ENCODE measurements at places on chromosomes 6 and 20.

DNA sequence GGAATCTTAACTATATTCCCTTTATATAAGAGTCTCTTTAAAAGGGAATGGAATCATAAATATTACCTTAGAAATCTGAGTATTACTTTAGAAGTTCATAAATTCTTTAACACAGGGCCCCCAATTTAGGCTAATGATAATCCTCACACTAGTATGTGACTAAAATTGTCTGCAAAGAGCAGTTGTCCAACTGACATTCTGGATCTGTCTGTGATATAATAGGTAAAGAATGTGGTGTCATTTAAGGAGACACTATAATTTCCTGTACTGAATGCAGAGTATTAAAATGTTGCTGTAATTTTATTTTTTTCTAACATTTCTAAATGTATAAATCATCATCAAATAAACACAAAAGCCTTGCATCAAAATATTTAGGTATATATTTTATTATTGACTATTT lies 128.5 kb upstream of the DST start:
- peaks cover 17% of the 10 kb centered on the region for H3K4me1 ChIP-seq
- no peaks in the 10 kb centered on the region for H3K27me3 ChIP-seq
- H3K4me3 ChIP-seq, result no peak overlapping the region
- no peak overlapping the region for H3K27ac ChIP-seq

DNA sequence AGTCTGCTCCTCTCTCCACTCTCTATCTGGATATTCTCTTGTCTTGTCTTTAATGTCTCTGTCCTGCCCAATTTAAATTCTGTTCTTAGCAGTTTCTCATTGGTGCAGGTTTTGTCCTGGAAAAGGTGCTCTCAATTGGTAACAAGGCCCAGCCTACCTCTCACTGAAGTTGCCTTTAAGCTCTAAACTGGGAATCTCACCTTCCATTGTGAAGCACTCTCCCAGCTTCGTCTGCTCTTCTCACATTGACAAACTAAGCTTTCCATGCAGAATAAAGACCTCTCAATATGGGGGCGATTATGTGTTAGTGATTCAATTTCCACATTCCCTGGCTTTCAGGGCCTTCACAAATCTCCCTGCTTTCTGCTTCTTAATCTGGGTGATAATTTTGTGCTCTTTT lies 1712.2 kb downstream of the GRIK2 start:
- H3K36me3 ChIP-seq, result no peaks in the 10 kb centered on the region
- no peaks in the 10 kb centered on the region for H3K27me3 ChIP-seq
- H3K27ac ChIP-seq, result no peak overlapping the region
- H3K4me3 ChIP-seq, result no peak overlapping the region

DNA sequence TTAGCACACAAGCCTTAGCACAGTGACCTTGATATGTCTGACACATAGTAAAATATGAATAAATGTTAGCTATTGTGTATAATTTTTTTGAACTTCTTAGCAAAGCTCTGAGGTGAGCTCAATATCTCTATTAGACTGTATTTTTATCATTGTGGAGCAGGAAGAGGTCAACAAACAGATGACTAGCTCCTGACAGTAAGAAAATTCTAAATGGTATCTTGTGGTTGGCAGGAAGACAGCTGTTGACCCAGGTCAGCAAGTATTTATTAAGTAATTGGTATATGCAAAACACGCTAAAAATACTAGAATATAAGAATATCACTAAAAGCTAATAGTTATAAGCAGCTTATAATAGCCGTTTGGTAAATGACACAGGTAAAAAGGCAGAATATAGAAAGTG lies 77.5 kb upstream of the MARCKS start:
- no peak for DNase-seq
- no peaks in the 10 kb centered on the region for H3K27me3 ChIP-seq
- H3K36me3 ChIP-seq, result no peaks in the 10 kb centered on the region
- H3K4me1 ChIP-seq, result no peaks in the 10 kb centered on the region
- no peak overlapping the region for H3K27ac ChIP-seq
- no peak overlapping the region for H3K4me3 ChIP-seq

DNA sequence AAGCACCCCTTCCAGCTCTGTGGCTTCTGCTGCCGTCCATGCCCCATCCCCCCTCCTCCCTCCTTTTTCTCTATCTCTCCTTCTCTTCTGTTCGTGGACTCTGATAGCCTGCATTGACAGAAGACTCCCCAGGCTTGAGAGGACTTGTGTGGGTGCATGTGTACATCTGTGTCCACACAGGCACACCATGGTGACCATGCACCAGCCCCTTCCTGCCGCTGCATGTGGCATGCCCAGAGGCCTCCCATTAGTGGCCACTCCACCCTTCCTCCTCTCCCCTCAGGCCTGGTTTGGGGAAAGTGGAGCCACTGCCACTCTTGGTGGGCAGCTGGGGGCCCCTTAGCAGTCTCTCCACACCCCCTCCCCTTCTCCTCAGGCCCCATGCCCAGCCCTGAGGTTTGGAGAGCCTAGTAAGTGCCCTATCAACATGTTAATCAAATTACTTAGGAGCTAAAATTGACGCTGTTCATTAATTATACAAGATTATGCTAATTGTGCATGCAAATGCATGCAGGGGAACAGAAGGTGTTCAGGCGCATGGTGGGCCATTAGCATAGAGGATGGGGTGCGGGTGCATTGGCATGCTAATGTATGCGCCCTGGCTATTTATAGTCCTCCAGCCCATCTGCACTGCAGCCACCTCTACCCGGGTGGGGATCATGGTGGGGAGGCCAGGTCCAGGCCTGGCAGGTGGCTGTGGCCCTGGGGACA lies 45.9 kb downstream of the EBF4 start:
- no peaks in the 10 kb centered on the region for H3K4me1 ChIP-seq
- no peaks in the 10 kb centered on the region for H3K27me3 ChIP-seq
- H3K36me3 ChIP-seq, result no peaks in the 10 kb centered on the region
- no peak overlapping the region for H3K27ac ChIP-seq
- DNase-seq, result no peak

GRCh38 chr6:142612956-142613355 lies 311.1 kb downstream of the ADGRG6 start:
- no peaks in the 10 kb centered on the region for H3K36me3 ChIP-seq
- no peaks in the 10 kb centered on the region for H3K27me3 ChIP-seq
- DNase-seq, result no peak
- H3K4me3 ChIP-seq, result no peak overlapping the region

DNA sequence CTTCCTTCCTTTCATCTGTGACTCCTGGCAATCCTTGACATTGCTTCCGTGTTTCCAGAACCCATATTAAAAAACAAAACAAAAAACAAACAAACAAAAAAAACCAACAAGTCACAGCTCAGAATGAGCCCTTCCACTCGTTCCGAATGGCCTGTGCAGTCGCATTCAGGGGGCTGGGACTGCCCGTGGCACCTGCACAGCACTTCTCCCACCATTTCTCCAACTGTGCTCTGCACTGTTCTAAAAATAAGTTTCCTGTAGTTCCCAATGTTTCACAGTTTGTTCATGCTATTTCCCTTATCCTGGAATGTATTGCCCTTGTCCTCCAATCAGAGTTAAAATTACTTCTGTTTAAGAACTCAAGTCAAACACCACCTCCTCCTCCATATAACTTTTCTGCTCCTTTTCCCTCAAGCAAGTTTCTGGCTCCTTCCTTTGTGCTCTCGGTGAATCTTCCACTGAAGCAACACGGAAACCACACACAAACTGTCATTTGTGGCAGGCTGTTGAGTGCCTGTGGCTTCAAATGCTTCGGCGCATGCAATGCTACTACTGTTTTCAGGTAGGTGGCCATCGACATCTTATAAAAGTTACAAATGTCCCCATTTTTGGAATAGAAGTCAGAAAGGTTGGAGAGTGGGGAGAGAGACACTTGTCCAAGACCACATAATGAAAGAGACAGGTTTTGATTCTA lies 57.7 kb downstream of the PDE10A start:
- no peak for DNase-seq
- H3K36me3 ChIP-seq, result no peaks in the 10 kb centered on the region
- H3K4me3 ChIP-seq, result no peak overlapping the region
- peaks cover 4% of the 10 kb centered on the region for H3K4me1 ChIP-seq
- H3K27ac ChIP-seq, result no peak overlapping the region

- H3K36me3 ChIP-seq, result no peaks in the 10 kb centered on the region
- H3K4me3 ChIP-seq, result no peak overlapping the region
- H3K4me1 ChIP-seq, result no peaks in the 10 kb centered on the region
- no peak overlapping the region for H3K27ac ChIP-seq
Measured at GRCh38 chr6:44594481-44594880, 207.0 kb downstream of the CDC5L start.

DNA sequence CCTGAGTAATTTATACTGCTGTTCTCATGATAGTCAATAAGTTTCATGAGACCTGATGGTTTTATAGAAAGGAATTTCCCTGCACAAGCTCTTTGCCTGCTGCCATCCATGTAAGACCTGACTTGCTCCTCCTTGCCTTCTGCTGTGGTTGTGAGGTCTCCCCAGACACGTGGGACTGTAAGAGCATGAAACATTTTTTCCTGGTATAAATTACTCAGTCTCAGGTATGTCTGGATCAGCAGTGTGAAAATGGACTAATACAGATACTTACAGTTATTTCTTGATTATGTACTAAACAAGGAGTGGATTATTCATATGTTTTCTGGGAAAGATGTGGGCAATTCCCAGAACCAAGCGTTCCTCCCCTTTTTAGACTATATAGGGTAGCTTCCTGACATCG lies 1.9 kb upstream of the TRIM38 start:
- peaks cover 7% of the 10 kb centered on the region for H3K4me1 ChIP-seq
- H3K4me3 ChIP-seq, result no peak overlapping the region
- H3K36me3 ChIP-seq, result peaks cover 5% of the 10 kb centered on the region
- H3K27ac ChIP-seq, result no peak overlapping the region
- DNase-seq, result no peak
- no peaks in the 10 kb centered on the region for H3K27me3 ChIP-seq

DNA sequence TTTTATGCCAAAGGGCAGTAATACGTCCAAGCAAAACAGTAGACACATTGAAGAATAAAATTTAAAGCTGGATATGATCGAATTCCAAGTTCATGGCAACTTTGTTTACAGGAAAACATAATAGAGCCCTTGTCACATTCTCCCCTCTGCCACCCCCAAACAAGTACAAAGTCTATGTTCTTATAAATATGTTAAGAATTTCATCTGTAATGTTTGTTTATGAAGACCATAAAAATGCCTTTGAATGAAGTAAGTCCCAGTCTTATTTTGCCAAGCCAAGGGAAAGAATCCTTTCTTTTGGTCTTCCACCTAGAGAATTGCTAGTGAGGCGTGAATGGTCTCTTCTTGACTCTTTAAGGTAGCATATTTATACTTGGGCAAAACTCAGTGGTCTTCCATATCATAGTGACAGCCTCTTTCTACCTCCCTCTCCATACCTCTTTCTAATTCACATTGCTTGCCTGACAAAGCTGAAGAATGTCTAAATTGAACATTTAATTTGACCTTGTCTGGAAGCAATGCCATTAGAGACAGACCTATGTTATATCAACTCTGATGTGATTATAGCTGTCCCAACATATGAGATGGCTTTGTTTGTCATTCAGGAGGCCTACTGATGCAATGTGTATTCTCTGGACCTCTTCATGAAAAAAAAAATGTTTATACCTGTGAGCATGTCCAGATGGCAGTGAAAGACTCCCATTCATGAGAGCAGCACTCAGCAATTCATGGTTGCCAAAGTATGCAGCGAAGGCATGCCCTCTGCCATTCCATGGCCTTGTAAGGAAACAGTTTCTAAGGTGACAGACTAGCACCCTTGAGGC lies 70.6 kb upstream of the CCN2 start:
- no peaks in the 10 kb centered on the region for H3K36me3 ChIP-seq
- H3K4me1 ChIP-seq, result no peaks in the 10 kb centered on the region
- no peak overlapping the region for H3K27ac ChIP-seq

- no peaks in the 10 kb centered on the region for H3K27me3 ChIP-seq
- no peak overlapping the region for H3K4me3 ChIP-seq
- peaks cover 15% of the 10 kb centered on the region for H3K4me1 ChIP-seq
- H3K36me3 ChIP-seq, result no peaks in the 10 kb centered on the region
- no peak for DNase-seq
Measured at GRCh38 chr20:53021934-53022333, 49.8 kb downstream of the TSHZ2 start.

DNA sequence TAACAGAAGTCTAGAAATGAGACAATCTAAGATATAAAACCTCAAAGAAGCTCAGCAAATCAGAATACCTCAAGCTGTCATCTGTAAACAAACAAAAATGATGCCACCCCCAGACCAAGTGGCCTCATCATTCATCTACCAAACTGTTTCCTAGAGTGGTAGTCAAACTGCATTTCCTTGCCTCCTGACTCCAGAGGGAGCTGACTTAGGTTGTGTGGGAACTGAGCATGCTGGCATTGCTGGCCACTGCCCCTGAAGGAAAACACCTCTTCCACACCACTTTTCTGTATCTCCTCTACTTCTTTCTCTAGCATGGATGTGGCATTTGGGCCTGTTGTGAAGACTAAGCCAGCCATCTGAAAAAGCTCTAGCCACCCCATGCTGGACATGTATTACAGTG lies 56.3 kb downstream of the ZHX3 start:
- H3K4me3 ChIP-seq, result no peak overlapping the region
- no peaks in the 10 kb centered on the region for H3K4me1 ChIP-seq
- peaks cover 11% of the 10 kb centered on the region for H3K36me3 ChIP-seq
- H3K27ac ChIP-seq, result peak overlapping the region; percentile 25
- no peak for DNase-seq

- H3K4me3 ChIP-seq, result no peak overlapping the region
- H3K27ac ChIP-seq, result no peak overlapping the region
- no peaks in the 10 kb centered on the region for H3K27me3 ChIP-seq
- no peak for DNase-seq
Measured at GRCh38 chr6:16841241-16841640, 80.0 kb upstream of the ATXN1 start.

GRCh38 chr6:81808851-81809570 lies 56.5 kb upstream of the TENT5A start:
- H3K4me3 ChIP-seq, result no peak overlapping the region
- H3K4me1 ChIP-seq, result peaks cover 18% of the 10 kb centered on the region
- H3K36me3 ChIP-seq, result no peaks in the 10 kb centered on the region
- H3K27ac ChIP-seq, result peak overlapping the region; percentile 29

DNA sequence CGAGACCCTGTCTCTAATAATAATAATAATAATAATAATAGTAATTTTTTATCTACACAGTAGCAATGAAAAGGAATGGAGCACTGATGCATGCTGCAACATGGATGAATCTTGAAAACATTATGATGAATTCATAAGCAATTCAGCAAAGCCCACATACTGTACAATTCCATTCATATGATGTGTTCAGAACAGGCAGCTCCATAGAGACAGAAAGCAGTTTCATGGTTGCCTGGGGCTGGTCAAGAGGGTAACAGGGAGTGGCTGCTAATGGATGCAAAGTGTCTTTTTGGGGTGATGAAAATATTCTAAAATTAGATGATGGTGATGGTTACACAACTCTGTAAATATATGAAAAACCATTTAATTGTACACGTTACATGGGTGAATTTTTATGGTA lies 43.6 kb downstream of the SLC24A3 start:
- H3K27ac ChIP-seq, result no peak overlapping the region
- no peak for DNase-seq
- no peaks in the 10 kb centered on the region for H3K27me3 ChIP-seq
